ENCODE measurements at places on chromosomes 13 and 19.

DNA sequence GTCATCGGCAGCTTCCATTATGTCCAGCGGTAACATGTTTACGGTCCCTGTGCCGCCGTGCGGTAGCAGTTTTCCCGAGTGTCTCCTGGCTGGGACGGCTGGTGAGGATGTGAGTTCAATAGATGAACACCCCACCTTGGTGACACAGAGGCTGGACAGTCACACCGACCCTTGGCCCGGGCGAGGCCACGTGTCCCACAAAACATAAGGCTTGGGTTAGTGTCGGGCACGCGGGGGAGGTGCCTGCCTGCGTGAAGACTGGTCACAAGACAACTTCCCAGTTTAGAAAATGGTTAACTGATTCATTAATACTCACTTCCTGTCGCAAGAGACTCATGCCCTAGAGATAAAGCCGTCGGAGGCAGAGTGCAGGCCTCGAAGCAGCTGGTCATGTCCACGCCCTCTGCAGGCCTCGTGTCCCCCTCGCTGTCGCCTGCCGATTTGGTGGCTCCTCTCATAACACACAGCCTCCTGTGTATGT, 17.2 kb downstream of the RASA3 start:
- no peak for DNase-seq

GRCh38 chr13:110770678-110771077, 57.2 kb downstream of the ING1 start:
- DNase-seq, result no peak

DNA sequence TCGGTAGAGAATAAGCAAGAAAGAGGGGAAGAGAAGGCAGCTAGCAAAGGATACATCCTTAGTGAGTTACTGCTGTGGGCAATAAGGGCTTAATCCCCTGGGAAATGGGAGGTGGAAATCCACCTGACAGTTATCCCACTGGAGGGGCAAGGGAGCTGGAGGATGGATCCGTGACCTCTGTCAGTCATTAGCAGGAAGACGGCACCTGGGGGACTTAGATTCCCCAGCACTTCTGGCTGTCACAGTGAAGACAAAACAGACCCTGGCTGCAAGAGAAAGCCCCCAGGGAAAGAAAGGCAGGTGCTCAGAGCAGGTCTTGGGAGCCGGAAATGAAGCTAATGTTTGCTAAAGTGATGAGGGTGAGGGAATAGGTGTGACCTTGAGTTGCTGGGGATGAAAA, 70.4 kb upstream of the MRI1 start:
- no peak for DNase-seq

- no peak for DNase-seq
Observed at GRCh38 chr13:50873991-50874390, 30.5 kb upstream of the DLEU7 start.

DNA sequence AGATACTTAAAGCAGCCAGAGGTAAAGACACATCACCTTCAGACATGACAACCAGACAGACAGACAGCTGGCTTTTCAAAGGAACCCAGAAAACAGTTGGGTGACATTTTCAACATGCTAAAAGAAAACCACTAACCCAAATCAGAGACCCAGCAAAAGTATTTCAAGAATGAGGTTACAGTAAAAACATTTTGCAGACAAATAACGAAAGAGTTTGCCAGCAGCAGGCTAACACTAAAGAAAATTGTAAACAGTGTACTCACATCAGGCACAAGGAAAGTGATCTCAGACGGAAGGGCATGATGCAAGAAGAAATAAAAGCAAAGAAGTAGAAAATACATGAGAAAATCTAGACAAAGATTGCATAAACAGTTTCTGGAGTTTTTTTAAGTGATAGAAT, 46.4 kb downstream of the AP1M1 start:
- DNase-seq, result no peak

DNA sequence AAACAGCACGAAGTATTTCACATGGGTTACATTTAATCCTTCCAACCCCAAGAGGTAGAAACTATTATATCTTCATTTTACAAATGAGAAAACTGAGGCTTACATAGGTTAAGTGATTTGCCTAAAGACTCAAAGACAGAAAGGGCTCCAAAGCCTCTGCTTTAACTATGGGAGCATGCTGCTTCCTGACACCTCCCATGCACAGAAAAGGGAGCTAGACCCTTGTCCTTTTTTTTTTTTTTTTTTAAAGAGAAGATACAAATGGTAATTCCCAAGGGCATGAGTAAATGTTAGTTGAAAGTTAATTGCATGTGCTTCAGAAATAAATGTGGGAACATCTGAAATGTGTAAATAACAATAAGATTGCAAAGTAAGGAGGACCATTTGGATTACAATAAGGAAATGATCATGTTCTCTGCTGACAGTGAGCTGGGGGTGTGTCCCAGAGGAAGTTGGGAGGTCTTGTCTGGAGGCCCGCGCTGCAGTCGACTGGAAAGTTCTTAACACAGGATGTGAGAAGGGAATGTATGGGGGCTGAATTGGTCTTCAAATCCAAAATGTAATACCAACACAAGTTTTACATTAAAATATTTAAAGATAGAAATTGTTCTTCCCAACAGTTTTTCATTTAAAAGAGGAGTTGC, 500.3 kb downstream of the KLF12 start:
- no peak for DNase-seq

GRCh38 chr13:46797501-46798237, 708 bp upstream of the ESD start:
- DNase-seq, result no peak

GRCh38 chr13:87314822-87315221, 356.3 kb upstream of the SLITRK5 start:
- DNase-seq, result no peak

GRCh38 chr13:108086678-108087077, 128.7 kb downstream of the LIG4 start:
- DNase-seq, result no peak

DNA sequence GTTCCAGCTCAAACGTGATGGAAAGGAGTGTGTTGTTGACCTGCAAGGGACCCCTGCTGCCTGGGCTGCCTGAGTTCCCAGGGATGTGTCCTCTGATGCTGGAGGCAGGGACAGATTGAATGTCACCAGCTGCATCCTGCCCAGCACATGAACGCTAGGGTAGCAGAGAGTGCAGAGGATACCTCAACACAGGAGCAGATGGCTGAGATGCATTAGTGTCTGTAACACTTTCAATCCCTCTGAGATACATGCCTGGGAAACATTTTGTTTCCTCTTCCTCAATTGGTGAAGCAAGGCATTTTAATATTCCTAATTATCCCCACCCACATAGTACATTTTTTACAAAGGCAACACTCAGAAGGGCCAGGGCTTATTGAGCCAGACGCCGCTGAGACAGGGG, 106.4 kb upstream of the UBL3 start:
- DNase-seq, result no peak

- no peak for DNase-seq
Observed at GRCh38 chr13:29893438-29893837, 43.0 kb upstream of the UBL3 start.

- no peak for DNase-seq
Observed at GRCh38 chr13:50370303-50370950, 355.2 kb downstream of the KCNRG start.

- no peak for DNase-seq
Observed at GRCh38 chr13:95323930-95324662, 22.8 kb upstream of the ABCC4 start.

DNA sequence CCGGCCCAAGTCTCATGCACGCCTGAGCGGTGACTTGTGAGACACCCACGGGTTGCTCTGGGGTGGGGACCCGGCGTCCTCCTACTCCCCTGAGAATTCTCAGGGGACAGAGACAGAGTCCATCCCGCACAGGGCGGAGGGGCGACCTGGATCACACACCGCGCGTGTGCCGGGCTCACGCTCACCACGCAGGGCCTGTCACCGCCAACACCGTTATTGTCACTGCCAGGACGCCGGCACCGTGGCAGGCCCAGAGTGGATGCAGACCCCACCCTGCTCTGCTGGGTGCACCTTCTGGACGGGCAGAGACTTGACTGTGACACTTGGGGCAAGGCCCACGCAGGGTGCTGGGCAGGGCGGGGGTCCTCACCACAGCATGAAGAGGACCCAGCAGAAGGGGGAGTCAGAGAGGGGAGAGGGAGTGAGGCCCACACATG, 16.2 kb downstream of the MOB3A start:
- no peak for DNase-seq

- DNase-seq, result peak; percentile 84
Observed at GRCh38 chr19:47210689-47211316, 20.2 kb downstream of the BBC3 start.

DNA sequence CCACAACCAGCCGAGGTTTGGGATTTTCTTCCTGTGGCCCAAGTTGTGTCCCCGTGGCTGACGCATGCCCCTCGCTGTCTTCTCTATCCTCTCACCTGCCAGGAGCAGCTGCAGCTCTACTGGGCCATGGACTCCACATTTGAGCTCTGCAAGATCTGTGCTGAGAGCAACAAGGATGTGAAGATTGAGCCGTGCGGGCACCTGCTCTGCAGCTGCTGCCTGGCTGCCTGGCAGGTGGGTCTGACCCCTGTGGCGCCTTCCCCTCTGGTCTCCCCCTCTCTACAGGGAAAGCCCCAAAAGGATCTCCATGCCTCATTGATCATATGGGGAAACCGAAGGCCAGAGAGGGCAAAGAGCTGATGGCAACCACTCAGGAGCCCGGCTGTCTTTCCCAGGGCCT, 14.6 kb downstream of the CBLC start:
- DNase-seq, result no peak

GRCh38 chr19:54262470-54262869, 5.4 kb upstream of the LILRB5 start:
- no peak for DNase-seq

DNA sequence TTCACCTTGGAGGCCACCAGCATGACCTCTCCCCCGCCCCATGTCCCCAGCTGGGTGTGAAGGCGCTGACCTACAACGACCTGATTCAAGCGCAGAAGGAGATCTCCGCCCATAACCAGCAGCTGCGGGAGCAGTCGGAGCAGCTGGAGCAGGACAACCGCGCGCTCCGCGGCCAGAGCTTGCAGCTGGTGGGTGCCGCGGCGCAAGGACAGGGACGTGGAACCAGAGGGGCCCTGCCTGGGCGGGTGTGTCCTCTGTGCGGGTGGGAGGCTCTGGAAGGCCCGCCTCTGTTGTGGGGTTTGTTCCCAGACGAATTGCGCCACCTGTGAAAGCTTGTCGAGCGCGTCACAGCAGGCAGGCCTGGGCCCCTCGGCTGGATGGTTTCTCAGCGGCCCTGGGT, 22.3 kb downstream of the PLEKHJ1 start:
- DNase-seq, result no peak

DNA sequence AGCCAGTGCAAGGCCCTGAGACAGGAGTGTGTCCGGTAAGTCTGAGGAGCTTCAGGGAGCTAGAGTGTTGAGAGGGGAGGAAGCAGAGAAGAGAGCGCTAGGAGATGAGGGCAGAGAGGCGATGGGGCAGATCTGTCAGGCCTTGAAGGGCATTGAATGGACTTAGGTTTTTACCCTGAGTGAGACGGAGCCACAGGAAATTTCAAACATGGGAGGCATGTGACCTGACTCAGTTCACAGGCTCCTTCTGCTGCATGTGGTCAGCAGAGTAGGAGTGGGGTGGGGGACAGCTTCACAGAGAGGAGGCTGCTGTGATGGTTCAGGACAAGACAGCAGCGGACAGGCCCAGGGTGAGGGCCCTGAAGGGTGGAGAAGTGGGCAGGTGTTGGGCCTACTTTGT, 2.5 kb upstream of the FAM98C start:
- no peak for DNase-seq

GRCh38 chr13:110498327-110498726, 63.2 kb downstream of the RAB20 start:
- DNase-seq, result no peak

- DNase-seq, result no peak
Observed at GRCh38 chr13:44398606-44399005, 25.0 kb downstream of the SERP2 start.

- DNase-seq, result peak; percentile 24
Observed at GRCh38 chr19:29302002-29302928, 89.3 kb upstream of the UQCRFS1 start.

DNA sequence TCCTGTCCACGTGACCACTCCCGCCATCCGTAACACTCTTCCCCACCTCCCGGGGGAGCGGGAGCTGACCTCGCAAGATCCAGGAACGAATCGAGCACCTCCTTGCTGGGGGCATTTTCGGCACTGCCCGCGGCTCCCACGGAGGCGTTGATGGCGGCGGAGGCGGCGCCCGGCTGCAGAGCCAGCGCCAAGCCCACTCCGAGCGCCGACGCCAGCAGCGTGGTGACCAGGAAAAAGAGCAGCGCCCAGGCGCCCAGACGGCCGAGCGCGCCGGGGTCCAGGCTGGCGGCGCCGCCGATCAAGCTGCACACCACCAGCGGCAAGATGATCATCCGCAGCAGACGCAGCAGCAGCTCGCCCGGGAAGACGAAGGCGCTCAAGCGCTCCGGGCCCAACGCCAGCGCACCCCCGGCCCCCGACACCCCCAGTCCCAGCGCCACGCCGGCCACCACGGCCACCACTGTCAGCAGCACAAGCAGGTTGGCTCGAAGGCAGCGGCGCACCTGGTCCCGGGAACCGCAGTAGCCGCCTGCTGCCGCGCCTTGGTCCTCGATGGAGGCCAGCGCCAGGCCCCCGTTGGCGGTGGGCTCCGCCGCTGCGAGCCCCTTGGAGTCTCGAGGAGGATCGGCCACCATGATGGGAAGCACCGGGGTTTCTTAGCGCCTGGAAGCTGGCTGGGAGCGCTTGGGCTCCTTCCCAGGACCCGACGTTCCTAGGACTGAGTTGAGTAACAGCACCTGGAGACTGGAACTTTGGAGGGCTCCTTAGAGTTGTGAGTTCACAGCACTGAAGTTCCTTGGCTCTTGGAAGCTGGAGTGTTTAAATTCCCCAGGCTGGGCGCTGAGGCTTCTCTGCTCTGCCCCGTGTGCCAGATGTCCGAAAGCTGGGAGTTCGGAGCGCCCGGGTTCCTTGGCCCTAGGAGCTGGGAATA, 798 bp downstream of the SLC1A5 start:
- peak; percentile 53 for DNase-seq

- DNase-seq, result no peak
Observed at GRCh38 chr13:73844986-73845385, 289.2 kb downstream of the KLF12 start.

All from activated CD4-positive, alpha-beta memory T cell treated with anti-CD3 and anti-CD28 coated beads, Interleukin-2, amount 10 ng/mL, durations not matched to agents 7 days and 5 days (primary cell).